Esophagus muscularis mucosa (tissue), 4 donors: ENCODE measurements at places on chromosomes 4 and X. TPM values are rescaled to one million over a fixed set of nuclear protein-coding genes. Genes with fewer than 3 reads are reported as not detected.

ERVMER34-1 gene
- total RNA-seq, result not detected

DNA sequence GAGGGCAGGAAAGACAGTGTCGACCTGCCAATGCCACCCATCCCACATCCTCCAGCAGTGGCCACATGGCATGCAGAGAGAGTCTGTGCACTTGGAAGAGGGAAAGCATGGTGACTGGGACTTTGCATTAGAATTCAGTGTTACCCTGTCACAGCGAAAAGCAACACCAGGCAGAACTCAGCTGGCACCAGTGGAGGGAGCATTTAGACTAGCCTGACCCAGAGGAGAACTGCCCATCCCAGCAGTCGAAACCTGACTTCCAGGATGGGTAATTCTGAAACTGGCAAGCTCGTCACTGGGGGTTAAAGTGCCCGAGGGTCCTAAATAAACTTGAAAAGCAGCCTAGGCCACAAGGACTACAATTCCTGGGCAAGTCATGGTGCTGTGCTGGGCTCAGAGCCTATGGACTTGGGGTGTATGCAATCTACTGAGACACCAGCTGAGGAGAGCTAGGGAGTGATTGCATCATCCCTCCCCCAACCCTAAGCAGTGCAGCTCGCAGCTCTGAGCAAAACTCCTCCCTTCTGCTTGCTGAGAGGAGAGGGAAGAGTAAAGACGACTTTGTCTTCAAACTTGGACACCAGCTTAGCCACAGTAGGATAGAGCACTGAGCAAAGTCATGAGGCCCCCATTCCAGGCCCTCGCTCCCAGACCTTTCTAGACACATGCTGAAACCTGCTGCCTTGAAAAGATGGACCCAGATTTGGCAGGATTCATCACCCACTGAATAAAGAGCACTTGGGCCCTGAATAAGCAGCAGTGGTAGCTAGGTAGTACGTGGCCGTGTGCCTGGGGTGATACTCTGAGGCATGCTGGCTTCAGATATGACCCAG, 68.8 kb downstream of the DDX60L start:
- DNase-seq, result no peak

GRCh38 chrX:23786268-23786815, 3.4 kb downstream of the SAT1 start:
- DNase-seq, result no peak

- no peak for DNase-seq
Observed at GRCh38 chrX:102338162-102338561, 91.2 kb downstream of the NXF2 start.

CXorf49 gene
- not detected for total RNA-seq

CLDN22 gene
- not detected for total RNA-seq

EXOC1L gene
- not detected for total RNA-seq

DNA sequence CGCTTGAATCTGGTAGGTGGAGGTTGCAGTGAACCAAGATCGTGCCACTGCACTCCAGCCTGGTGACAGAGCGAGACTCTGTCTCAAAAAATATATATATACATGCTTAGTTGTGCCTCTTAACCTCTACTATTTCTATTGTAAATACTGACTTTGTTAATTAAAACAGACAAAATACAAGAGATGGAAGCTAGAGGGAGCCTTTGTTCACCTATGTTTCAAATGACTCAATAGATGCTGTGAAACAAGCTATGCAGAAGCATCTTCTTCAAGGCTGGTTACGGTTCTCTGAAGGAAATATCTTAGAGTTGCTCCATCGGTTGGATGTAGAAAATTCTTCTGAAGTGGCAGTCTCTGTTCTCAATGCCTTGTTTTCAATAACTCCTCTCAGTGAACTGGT, 6.2 kb downstream of the NCAPG start:
- no peak for DNase-seq

- no peak for DNase-seq
Observed at GRCh38 chr4:34851411-34851810, 1392.9 kb downstream of the ARAP2 start.

- DNase-seq, result no peak
Observed at GRCh38 chr4:173046818-173047217, 121.8 kb upstream of the GALNT7 start.

DNA sequence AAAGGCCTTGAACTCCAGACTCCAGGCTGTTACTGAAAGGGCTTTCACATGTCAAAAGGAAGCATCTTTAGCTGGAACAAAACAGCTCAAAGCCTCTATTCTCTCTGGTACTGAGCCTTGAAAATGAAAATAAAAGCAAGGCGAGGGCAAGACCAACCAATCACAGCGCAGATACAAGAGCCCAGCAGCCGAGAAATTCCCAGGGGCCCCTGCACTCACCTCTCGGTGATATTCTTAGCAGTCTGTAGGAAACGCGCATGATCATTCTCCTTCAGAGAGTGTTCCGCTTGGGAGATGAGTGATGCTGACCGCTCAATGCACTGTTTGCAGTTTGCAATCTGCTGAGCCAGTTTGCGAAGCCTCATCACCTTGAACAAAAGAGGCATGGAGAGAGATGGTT, 138.1 kb downstream of the MID1 start:
- no peak for DNase-seq

DNA sequence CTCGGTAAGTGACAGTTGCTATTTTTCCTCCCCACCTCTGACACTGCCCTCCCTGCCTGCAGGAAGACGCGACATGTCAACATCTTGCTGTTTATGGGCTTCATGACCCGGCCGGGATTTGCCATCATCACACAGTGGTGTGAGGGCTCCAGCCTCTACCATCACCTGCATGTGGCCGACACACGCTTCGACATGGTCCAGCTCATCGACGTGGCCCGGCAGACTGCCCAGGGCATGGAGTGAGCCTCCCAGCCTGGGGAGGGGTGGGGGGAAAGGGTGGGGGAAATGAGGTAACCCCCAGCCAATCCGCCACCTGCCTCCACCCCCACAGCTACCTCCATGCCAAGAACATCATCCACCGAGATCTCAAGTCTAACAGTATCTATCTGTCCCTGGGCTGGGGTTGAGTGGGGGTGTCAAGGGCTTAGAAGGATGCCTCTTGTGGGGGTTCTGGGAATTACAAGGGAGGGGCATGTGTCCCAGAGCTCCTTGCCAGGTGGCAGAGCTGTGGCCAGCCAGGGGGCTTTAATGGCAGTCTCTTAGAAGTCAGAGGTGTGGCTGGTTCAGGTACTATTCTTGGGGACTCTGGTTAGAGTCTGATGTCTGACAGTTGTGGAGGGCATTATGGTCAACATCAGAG, 7.8 kb downstream of the ARAF start:
- DNase-seq, result no peak
